NCI-H460 (cell line): ENCODE measurements at places on chromosomes 4 and X. TPM values are rescaled to one million over a fixed set of nuclear protein-coding genes. Genes with fewer than 3 reads are reported as not detected.

GRCh38 chr4:31682796-31683195 lies 962.6 kb downstream of the PCDH7 start:
- DNase-seq: no peak

Gene NUDT11
- 29.4 and 30.6 TPM in 2 replicates for total RNA-seq

DNA sequence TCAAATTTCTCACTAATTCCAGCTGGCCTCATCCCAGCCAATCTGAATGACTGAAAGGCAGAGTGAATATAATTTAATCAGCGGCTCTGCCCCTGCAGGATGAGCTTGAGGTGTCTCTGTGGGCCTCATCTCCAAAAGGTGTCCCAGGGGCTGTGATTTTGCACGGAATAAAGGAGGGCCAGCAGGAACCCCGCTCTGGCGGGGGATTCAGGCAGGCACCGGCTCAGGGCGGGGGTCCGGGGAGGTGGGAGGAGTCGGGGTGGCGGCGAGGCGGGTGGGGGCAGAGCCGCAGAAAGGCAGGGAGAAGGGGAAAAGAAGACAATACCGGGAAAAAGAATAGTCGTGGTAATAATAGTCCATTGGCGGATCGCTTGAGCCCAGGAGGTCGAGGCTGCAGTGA lies 16.0 kb upstream of the ERCC6L start:
- no peak for DNase-seq

Gene PPP4R3C
- total RNA-seq: not detected in 2 replicates

Gene FHIP1A
- 0.10 and 0.12 TPM in 2 replicates for total RNA-seq

DNA sequence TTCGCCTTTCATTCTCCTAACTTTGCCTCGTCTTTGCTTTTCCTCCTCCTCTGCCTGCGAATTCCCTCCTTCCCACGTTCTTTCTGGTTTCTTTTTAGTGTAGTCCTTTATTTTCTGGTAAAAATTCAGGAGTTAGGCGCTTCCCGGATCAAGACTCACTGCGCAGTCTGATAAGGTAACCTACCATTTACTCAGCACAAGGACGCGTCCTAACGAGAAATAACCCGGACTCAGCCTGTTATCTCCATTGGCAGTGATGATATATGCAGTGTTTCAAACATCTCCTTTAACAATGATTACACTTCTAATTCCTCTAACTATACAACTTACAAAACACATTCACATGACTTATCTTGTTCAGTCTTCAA lies 357 bp upstream of the ETNPPL start:
- no peak for DNase-seq

DNA sequence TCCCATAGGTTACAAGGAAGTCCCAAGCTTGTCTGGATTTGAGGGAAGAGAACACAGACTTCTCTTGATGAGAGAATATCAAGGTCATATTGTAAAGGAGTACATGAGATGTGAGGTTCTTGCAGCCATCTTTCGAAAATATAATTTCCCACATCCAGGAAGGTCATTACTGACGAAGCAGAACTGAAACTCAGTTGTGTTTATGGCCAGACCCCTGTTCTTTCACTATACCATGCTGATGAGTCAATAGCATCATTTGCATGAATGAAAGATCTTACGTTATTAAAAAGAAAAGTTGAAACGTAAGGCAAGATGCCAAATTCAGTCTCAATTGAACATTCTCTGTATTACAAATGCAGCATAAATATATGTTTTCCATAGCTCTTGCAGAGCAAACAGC lies 14.2 kb upstream of the CCDC149 start:
- no peak for DNase-seq

Gene SLC34A2
- total RNA-seq: not detected in 2 replicates

Gene GPRASP1
- total RNA-seq: 0.94 and 2.2 TPM in 2 replicates

DNA sequence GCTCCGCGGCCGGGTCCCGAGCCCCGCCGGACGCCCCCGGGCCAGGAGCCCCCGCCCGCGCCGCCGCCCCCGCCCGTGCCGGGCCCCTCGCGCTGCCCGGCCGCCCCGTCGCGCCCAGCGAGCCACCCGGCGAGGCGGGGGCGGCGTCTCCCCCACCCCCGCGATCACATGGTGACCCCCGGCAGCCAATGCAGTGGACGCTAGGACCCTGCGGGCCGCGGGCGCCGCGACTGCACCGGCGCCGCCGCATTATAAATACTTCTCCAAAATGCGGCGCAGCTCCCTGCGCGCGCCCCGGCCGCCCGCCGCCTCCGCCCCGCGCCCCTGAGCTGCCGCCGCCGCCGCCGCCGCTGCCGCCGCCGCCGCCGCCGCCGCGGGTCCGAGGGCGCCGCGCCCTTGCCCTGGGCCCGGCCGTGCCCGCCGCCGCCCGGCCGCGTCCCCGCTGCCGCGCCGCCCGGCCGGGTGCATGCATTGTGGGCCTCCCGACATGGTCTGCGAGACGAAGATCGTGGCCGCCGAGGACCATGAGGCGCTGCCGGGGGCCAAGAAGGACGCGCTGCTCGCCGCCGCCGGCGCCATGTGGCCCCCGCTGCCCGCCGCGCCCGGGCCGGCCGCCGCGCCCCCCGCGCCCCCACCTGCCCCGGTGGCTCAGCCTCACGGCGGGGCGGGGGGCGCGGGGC lies at the start of gene NAT8L:
Gene NAT8L (plus strand): TSS at position 282 of the 680 bp plus-strand sequence. CDS start 185 bp downstream, at position 467.
- no peak for DNase-seq

GRCh38 chr4:177986236-177986635 lies 544.0 kb upstream of the AGA start:
- DNase-seq: no peak

GRCh38 chr4:108130955-108131354 lies 37.8 kb downstream of the LEF1 start:
- DNase-seq: no peak

Gene ZNF674
- 7.8 and 8.3 TPM in 2 replicates for total RNA-seq

Gene GIMD1
- total RNA-seq: not detected in 2 replicates

GRCh38 chrX:12701628-12702027 lies 89.6 kb upstream of the PRPS2 start:
- peak; percentile 69 for DNase-seq

Gene SMIM31
- total RNA-seq: 0.10 TPM in 1 of 2 replicates, not detected in the other

DNA sequence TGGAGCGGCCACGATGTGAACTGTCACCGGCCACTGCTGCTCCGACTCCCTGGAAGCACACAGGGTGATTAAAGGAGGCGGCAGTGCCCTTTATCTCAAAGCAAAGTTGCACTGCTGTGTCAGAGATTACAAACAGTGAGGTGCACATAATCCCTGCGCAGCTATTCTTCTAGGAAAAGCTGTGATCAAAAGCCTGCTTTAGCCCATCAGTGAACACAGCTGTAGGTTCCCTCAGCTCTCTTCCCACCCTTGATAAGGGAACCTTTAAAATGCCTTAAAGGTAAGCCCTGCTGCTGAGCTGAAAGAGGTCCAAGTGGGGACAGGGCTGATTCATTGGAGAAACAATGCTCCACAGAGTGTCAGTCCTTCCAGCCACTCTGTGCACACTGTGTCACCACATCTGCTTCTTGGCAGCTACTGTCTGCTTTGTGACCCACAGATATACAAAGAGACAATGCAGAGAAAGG lies 127.6 kb downstream of the EIF4E start:
- DNase-seq: no peak

DNA sequence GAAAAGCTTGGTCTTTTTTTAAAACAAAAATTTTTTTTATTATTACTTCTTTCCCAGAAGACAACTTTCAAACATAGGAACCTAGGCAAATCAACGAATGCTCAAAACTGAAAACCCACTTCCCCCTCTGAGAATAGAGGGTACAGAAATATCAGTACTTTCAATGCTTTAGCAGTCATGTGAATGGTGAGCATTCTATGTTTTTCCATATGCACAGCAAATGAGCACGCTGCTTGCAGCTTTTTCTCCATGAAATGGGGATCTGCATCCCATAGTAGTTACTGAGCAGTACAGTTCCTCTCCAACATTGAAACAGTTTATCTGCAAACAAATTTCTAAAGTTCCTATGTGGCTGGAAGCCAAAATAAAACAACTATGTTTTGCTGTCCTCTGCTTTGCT lies 108.4 kb upstream of the BMP2K start:
- DNase-seq: no peak

Gene SPANXB1
- total RNA-seq: not detected in 2 replicates

Gene SUV39H1
- 9.0 and 9.5 TPM in 2 replicates for total RNA-seq

Gene JAKMIP1
- 0.05 and 0.20 TPM in 2 replicates for total RNA-seq

Gene GPR173
- 0.46 and 1.2 TPM in 2 replicates for total RNA-seq

Gene BEX5
- total RNA-seq: 1.7 and 3.0 TPM in 2 replicates

DNA sequence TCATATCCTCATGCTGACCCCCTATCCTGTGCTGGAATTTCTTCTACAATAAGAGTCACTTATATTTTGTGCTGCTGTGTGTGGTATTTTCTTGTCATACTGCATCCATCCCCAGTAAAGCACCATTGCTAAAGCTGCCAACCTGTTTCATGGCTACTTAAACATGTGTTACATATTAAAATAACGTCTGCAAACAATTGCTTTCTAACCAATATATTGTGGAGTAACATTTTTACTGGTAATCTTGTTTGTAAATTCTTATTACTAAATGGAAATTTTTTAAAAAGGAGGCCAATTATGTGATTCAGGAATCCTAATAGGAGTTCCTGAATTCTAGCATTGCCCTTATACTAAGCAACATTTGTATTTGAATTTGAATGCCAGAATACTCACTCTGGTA lies 160.3 kb upstream of the VEGFC start:
- DNase-seq: no peak

Gene NR0B1
- 76.4 and 90.0 TPM in 2 replicates for total RNA-seq
